ENCODE measurements at places on chromosomes 5 and 9.

DNA sequence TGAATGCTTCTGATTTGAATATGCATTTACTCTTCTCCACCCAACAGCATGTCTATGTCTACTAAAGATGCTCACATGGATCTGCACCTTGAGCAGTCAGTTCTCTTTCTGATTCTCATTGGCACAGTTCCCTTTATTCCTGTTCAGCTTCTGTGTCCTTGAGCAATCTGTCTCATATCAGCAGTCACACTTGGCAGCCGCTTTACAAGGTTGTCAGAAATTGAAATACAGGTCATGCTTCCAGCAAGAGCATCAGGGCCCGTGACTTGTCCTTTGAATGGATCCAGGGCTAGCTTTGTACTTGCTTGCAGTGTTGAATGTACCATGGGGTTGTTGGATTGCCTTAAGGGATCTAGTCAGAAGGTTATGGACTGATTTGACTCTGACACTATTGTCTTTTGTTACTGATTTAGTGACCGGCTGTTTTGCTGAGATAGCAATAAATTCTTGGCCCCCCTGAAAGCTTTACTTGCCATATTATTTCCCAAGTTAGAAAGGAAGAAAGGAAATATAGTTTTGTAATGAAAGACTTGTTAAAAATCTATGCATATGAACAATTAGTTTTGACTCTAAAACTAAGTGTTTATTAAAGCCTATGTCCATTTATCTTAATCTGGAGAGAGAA is 273.4 kb upstream of the ISL1 start:
- no peak for DNase-seq

DNA sequence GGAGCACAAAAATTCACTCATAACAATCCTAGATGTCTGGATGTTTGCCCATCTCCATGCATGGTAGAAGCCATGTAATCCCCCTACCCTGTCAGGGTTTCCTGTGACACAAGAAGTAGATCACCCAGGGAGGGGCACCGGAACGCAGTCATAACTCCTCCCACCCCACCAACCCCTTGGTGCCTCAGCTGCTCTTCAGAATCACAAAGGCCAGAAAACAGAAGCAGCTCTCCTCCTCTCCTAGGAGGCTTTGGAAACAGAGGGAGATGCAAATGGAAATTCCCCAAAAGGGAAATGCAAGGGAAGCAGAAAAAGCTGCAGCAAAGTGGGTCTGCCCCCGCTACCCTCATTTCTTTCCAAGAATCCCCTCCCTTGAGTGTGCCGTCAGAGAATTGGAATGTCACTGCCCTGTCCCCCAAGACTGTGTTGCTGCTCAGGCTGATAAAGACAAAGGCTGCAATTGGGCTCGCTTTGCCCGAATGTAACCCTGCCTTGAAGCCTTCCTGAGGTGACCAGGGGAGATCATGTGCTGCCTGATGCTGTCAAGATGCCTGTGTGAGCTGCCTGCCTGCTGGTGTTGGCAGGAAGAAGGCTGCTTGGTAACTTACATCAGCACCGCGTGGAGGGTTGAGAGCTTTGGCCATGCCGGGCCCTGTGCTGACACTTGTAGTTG is 65.5 kb upstream of the ABCA1 start:
- DNase-seq = peak; percentile 65

DNA sequence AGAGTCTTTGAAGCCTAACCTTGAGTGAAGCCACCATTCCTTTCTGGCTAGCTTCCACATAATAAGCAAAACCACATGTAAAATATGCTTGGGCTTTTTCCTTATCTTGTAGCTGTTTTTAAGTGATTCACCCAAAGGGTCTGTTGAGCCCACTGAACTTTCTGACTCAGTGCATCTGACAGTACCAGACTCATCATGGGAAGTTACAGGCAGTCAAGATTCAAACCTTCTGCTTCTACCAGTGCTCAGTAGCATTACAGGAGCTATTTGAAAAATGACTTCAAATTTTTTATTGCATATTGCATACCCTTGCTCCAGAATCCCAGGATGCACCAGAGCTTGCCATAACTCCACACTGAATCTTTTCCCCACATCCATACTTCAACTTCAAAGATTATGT is 87.5 kb upstream of the PTPRD start:
- no peak for DNase-seq

GRCh38 chr9:133106511-133107244 is 14.4 kb downstream of the RALGDS start:
- no peak for DNase-seq

- no peak for DNase-seq
Observed at GRCh38 chr9:112366591-112366990, 13.3 kb upstream of the HSDL2 start.

GRCh38 chr9:95935861-95936578 is 60.5 kb downstream of the ERCC6L2 start:
- no peak for DNase-seq

GRCh38 chr9:35714123-35714522 is 17.9 kb downstream of the TLN1 start:
- DNase-seq = no peak

DNA sequence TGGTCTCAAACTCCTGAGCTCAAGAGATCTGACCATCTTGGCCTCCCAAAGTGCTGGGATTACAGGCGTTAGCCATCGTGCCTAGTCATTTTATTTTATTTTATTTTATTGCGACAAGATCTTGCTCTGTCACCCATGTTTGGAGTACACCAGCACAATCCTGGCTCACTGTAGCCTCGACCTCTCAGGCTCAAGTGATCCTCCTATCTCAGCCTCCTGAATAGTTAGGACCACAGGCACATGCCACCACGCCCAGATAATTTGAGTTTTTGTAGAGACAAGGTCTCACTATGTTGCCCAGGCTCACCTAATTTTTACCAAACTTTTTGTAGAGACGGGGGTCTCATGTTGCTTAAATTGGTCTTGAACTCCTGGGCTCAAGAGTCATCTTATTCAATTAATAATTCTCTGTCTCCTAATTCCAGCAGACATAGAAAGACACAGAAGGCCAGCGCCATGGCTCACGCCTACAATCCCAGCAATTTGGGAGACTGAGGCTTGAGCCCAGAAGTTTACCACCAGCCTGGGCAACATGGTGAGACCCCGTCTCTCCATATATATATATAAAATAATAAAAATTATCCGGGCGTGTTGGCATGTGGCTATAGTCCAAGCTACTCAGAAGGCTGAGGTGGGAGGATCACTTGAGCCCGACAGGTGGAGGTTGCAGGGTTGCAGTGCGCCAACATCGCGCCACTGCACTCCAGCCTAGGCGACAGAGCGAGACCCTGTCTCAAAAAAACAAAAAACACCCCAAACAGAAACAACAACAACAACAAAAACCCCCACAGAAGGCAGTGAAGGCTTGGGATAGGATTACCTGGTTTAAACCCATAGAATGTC is 1.0 kb upstream of the UBAP1 start:
- no peak for DNase-seq

DNA sequence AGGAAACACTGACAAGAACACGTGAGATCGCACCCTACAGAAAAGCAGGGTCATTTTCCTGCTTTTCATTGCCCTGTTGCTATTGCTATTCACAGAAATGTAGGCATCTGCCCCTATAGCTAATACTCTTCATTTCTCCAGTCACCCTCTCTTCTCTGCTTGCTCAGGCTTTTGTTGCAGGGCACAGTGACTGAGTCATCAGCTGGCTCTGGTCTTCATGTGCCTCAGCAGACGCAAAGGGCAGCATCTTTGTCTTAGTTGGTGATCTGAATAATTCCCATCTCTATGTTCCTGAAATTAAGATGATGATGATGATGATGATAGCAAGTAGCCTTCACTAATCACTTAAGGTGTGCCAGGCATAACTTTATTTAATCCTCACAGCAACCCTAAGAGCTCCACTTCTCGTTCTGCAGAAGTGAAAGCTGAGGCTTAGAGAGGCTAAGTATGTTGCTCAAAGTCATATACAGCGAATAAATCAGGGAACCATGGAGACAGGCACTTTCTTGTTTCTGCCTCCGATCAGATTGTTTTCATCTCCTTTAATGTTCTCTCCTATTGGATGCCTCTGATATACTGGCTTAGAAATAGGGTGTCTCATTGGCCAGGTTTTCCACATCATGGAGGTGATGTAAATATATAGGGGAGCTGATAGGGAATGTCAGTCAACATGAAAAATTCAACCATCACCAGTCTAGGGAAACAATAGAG is 133.0 kb upstream of the STK32A start:
- DNase-seq = no peak

DNA sequence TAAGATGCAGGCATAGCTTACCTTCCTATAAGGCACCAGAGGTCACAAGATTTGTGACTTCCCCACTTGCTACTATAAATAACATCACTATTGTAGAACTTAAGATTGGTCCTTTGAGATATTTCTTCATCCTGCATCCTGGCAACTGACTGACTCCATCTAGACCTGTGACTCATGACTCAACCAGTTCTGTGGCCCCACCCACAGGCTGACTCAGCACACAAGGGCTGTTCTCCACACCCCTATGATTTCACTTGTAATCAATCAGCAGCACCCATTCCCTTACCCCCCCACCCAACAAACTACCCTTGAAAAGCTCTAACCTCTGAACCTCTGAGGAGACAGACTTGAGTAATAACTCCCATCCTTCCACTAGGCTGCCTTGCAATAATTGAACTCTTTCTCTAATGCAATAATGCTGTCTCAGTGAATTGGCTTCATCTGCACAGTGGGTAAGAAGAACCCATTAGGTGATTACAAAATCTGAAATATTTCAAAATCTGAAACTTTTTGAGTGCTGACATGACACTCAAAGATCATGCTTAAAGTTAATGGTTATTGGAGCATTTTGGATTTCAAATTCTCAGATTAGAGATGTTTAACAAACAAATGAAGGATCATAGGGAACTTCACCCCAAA is 296.7 kb downstream of the ARL15 start:
- DNase-seq = no peak

DNA sequence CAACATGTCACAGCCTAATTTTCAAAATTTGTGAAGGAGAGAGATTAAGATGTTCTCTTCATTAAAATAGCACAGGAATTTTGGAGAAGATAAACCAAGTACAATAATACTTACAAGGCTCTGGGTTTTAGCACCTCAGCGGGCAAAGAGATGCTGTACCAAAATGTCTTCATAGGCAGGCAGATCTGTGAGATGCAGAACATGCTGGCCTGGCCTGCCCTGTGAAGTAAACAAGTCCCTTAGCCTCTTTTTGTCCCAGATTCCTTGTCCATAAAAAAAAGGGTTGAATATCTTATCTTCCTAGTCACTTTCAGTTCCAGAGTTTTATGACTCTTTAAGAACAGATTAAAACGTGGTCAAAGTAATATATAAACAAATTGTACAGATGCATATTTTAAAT is 53.0 kb upstream of the C6 start:
- no peak for DNase-seq

DNA sequence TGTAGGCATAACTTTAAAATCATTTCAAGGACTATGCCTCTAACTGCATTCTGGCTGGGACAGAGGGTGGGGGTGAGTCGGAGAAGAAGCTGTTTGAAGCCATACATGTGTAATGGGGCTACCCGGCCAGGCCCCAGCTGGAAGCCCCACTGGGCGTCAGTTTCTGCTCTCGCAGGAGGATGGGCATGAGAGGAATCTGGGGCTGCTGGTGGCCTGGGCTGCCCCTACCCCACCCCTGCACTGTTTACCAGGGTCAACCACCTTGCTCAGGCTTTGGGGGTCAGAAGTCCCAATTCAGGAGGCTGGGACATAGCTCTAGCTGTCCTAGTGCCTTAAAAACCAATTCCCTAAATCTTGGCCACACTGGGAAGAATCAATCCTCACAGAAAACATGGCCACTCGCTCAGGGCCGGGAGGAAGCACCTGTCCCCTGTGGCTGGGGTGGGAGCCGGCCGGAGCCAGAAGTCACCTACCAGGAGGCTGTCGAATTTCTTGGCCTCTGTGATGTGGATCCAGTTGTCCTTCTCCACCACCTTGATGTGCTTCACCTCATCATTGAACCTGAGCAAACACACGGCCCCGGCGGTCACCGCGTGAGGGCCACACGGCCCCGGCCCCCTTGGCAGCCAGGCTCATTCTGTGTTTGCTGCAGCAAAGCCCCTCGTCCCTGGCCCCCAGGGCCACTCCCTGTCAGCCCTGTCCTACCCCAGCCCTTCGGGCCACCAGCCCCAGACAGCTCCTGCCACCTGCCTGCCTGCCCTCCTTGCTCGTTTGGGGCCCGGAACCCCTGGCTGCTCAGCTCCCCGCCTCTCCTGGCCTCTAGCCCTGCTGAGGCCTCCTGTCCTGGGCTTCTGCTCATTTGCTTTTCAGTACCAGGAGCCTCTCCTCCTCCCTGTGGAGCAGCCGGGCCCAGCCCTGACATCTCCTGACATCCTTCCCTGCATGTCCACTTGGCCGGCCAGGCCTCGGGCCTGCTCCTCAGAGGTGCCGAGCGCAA is 33.6 kb upstream of the SARDH start:
- DNase-seq = no peak

GRCh38 chr5:90845723-90846554 is 287.3 kb downstream of the ADGRV1 start:
- DNase-seq = no peak

- DNase-seq = no peak
Observed at GRCh38 chr9:34572092-34572491, 17.4 kb downstream of the CNTFR start.

GRCh38 chr5:160397492-160397891 is 2.4 kb downstream of the FAM200C start:
- no peak for DNase-seq

DNA sequence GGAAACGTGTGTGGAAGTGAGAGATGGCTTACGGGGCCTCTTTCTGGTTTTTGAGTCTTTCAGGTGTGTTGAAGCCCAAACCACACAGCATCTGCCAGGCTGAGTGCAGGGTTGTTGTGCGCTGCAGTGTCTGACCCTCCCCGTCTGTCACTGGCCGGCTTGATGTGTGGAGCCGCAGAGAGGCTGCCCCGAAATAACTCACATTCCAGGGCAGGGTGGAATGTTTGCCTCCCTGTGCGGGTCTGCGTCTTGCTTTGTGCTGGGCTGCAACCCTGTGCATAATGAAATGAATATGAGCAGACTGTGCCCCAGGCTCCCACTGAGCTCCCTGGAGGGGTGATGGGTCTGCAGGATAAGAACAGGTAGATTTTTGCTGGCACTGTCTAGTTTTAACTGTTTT is 9.9 kb upstream of the PLEKHG4B start:
- peak; percentile 86 for DNase-seq

Data from iPS-NIHi11 (cell line).